ENCODE measurements at places on chromosomes 4 and X.

GRCh38 chr4:61473306-61473705, 273.2 kb downstream of the ADGRL3 start:
- DNase-seq = no peak

DNA sequence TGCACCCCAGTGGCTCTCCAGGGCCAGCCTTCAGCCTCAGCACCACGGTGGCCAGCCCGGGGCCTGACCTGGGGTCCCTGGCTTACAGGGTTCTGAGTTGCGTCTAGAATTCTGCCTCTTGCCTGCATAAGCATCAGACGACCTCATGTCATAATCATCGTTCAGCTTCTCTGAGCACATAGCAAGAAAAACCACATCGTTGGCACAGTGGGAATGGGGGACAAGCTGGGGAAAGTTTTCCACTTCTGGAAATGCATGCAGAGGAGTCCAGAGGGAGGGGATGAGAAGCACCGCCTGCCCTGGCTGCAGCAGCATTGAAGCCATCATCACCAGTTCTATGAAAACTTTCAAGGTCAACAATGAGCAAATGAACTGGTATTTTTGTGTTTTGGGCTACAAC, 441.0 kb upstream of the FRG1 start:
- DNase-seq = no peak

DNA sequence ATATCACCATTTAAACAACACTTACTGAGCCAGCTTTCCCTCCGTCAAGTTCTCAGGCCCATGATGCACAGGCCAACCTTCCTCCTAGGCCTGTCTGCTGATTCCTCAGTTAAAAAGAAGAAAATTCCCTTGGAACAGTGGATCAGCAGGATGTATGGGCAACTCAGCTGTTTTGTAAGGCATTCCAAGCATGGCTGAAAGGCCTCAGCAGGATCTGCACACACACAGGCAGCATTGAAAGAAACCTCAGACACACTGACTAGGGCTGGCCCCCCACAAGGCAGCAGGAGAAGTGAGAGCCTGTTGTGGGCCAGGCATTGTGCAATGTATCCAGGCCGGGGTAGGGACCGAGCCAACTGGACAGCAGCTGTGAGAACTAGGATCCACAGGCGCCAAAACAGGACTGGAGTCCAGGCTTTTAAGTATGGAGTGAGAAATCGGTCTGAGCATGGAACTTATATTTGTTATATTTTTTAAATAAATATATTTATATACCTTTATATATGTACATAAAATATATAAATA, 171.4 kb downstream of the NWD2 start:
- DNase-seq = no peak

GRCh38 chrX:981791-982626, 230.4 kb downstream of the CRLF2 start:
- DNase-seq = no peak

DNA sequence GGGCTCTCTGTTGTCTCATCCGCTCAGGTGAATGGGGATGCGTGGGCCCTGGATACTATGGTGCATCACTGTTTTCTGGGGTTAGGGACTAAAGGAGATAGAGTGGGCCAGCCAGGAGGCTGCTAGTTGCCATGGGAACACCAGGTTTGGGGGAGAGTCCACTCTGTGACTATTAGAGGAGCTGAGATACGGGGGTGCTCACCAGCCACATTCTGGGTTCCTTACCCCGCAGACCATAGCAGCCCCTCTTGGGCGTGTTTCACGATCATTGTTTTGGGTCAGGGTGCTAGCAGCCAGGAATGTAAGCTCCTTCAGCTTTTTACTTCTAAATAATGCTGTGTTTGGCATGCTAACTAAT, 4.6 kb downstream of the EFNB1 start:
- DNase-seq = no peak

GRCh38 chr4:184306949-184307348, 89.3 kb upstream of the ENPP6 start:
- DNase-seq = no peak
